ENCODE measurements at places on chromosomes 6 and 20. TPM values are rescaled to one million over a fixed set of nuclear protein-coding genes. Genes with fewer than 3 reads are reported as not detected.

The ESF1 gene
- 18.7 TPM for total RNA-seq

The ID4 gene
- total RNA-seq, result 1.4 TPM

The KCNK15 gene
- total RNA-seq, result 3.0 TPM

The SLC17A2 gene
- not detected for total RNA-seq

GRCh38 chr6:2111162-2111677, 134.2 kb downstream of the GMDS start:
- peak; percentile 80 for DNase-seq

- DNase-seq, result peak; percentile 78
Observed at GRCh38 chr6:47651505-47651944, 46.9 kb upstream of the ADGRF4 start.

GRCh38 chr6:95185874-95186273, 391.5 kb upstream of the MANEA start:
- peak; percentile 19 for DNase-seq

DNA sequence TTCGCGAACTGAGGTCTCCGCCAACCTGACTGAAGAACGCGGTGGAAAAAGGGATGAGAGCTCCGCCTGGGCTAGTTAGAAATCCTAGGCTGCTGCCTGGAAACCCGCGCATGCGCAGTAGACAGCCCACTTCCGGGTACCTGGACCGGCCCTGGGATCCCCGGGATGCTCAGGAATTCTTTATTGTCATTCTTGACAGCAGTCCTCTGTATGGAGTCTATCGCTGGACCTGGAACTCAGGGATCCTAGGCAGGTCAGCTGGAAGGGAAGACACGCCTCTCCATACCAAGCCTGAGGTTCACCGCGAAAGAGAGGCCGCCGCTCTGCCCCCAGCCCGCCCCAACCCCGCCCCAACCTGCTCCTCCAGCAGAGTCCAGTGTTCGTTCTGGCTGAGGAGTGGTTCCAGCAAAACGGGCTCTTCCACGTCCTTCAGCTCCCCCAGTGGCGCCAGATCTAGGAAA, 1379.2 kb upstream of the DEFB115 start:
- peak; percentile 19 for DNase-seq

- DNase-seq, result no peak
Observed at GRCh38 chr6:38531134-38531533, 108.6 kb downstream of the BTBD9 start.

- DNase-seq, result no peak
Observed at GRCh38 chr20:12882832-12883506, 125.8 kb upstream of the SPTLC3 start.

DNA sequence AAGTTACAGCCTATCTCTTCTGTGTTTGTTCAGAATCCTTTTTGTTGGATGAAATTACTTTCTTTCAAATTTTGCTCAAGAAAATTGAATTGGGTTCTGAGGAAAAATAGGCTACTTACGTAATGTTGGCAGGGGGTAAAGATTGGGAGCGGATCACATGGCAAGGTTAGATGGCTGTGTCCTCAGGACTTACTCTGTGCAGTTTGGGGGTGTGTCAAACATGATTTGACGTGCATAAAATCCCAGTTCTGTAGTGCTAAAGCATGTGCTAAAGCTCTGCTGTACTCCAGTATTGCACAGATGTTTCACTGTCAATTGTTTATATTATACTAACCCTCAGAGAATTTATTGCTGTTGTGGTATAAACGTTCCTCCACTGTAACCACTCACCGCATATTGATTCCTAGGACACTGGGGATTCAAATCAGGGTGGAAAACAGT, 2.6 kb downstream of the NT5E start:
- no peak for DNase-seq

- DNase-seq, result peak; percentile 79
Observed at GRCh38 chr6:74606582-74607071, 599.2 kb downstream of the COL12A1 start.

GRCh38 chr6:130150906-130151305, 71.8 kb downstream of the SAMD3 start:
- no peak for DNase-seq

DNA sequence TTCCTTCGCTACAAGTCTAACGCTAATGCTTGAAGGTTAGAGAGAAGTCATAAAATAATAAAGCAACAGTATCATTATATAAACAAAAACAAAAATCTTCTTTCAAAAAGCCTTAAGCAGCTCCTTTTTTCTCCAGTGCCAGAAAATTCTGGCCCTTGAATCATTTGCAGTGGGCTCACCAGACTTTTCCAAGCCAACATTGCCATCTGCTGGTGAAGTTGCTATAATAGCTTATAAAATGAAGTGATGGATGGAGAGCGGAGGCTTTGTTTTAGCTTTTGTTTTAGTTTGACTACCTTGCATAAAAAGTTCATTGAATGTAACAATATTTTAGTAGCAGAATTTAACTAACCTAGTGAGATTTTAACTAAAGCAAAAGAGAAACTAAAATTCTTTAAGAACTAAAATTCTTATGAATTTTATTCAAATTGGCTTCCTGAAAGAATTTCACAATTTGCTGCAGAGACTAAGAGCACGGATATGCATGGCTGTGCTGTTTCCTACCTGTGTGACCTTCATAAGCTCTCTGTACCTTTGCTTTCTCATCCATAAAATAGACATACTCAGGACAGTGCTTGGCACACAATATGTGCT, 44.8 kb upstream of the SLC2A12 start:
- peak; percentile 78 for DNase-seq

All from PC-3 (cell line).